T-cell (primary cell): ENCODE measurements at places on chromosomes 6 and 20.

DNA sequence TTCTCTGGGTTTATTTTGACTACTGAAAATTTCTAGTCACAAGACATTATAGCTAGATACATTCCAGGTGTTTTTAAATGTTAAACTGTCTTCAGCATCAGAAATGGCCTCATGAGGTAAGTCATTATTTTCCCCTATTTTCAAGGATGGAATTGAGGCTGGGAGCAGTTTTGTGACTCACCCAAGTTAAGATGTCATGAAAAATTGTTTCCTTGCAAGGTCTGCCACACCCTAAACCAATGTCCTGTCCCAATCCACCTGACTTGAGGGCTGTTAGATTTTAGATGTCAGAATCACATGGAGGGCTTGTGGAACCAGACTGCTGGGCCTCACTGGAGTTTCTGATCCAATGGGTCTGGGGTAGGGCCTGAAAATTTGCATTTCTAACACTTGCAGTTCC, 16.9 kb downstream of the SLC22A3 start:
- no peak for DNase-seq

DNA sequence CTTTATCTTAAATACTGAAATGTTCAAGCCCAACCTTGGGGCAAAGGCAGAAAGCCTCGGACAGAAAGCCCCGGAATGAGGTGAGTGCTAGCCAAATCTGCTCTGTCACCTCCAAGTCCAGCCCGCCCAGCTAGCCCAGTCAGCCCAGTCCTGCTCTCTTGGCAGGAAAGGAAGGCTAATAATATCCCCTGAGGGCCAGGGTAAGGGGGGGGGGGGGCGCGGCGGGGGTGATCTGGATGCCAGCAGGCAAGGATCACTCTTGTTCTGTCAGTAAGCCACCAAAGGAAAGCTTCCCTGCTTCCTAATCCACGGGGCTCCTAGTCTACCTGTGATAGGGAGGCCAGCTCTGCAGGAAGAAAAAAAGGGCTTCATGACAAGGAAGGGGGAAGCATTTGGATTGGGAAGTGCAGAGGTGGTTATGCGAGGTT, 1.1 kb downstream of the NDRG3 start:
- no peak for DNase-seq

- DNase-seq = no peak
Observed at GRCh38 chr6:47529734-47530133, 52.1 kb downstream of the CD2AP start.

DNA sequence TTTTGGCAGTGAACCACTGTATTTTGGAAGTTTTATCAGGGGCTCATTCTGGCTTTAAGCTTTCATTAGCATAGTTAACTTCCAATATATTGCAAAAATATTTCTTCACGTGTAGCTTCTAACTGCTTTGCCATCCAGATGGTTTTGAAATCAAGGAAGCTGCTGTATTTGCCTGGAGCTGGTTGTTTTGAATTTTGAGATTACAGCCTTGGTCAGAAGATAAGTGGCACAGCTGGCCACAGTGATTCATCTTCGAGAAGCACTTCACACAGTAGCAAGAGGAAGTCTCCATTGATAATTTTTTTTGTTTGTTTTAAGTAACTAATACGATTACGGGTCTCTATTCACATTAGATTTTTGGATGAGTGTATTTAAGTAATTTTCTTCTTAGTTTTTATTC, 3.8 kb downstream of the APCDD1L start:
- DNase-seq = no peak

GRCh38 chr6:35259948-35260590, 534 bp downstream of the ZNF76 start:
- DNase-seq = peak; percentile 76

GRCh38 chr6:100490065-100490464, 25.3 kb upstream of the SIM1 start:
- DNase-seq = no peak

GRCh38 chr20:25227317-25227831, 20.5 kb upstream of the PYGB start:
- DNase-seq = no peak

GRCh38 chr20:63950701-63951397, 5.4 kb downstream of the UCKL1 start:
- no peak for DNase-seq

- DNase-seq = peak; percentile 22
Observed at GRCh38 chr6:106511288-106512047, 117.8 kb downstream of the RTN4IP1 start.
